ENCODE measurements at places on chromosomes 3 and 15.

- DNase-seq = no peak
Measured at GRCh38 chr3:64319391-64319790, 94.1 kb upstream of the PRICKLE2 start.

DNA sequence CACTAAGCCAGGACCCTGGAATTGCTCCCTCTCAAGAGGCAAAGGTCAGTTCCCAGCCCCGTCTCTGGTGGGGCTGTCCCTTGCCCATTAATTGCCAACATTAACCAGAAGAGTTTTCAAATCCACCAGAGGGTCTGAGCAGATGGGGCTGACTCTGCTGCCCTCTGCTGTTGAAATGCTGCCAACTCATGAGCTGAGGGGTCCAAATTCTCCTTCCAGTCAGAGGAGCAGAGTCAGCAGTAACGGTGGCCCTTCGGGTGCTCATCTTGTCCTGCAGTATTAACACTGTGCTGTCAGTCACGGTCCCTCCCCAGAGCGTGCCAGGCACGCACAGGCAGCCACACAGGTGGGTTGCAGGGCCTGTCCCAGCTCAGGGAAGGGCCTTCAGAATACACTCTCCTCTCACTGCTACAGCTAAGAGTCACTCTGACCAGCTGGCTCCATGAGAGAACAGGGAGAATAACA is 10.7 kb upstream of the SPTBN5 start:
- peak; percentile 74 for DNase-seq

GRCh38 chr3:180320631-180321030 is 281.3 kb upstream of the TTC14 start:
- no peak for DNase-seq

- no peak for DNase-seq
Measured at GRCh38 chr3:155102329-155102728, 22.2 kb downstream of the MME start.

GRCh38 chr3:120903221-120903620 is 4.8 kb upstream of the STXBP5L start:
- no peak for DNase-seq

DNA sequence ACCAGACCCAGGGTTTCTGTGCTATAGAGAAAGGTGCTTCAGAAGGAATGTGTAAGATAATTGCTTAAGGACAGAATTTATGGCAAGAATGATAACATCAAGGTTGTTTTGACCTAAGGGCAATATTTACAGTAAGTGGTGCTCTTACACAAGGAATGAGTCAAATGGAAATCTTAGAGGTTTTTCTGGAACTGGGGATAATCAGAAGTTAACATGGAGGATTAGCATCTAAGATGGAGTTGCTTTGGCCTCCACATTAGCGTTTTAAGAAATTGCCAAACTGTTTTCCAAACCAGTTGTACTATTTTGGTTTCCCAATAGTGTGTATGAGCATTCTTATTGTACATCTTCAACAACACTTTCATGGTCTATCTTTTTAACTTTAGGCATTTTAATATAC is 3.1 kb downstream of the WDR93 start:
- DNase-seq = no peak

GRCh38 chr15:40279437-40280141 is 3.3 kb downstream of the ANKRD63 start:
- DNase-seq = peak; percentile 75

GRCh38 chr3:110749006-110749405 is 322.6 kb upstream of the NECTIN3 start:
- DNase-seq = no peak

DNA sequence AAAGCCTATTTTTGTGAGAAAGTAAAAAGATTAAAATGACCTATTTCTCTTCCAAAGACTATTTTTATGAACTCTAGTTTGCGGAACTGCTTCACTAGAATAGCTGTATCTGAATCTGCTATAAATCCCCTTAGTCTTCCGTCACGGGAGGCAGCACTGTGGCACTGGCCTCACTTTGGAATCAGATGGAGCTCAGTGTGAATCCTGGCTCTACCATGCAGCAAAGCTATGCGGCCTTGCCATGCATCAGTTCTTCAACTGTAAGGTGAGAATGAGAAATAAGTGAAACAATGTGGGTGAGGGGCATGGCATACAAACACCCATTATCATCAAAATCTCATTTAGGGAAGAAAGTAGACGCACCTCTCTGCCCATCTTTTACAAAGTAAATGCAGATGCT is 27.5 kb upstream of the CSPG5 start:
- no peak for DNase-seq

DNA sequence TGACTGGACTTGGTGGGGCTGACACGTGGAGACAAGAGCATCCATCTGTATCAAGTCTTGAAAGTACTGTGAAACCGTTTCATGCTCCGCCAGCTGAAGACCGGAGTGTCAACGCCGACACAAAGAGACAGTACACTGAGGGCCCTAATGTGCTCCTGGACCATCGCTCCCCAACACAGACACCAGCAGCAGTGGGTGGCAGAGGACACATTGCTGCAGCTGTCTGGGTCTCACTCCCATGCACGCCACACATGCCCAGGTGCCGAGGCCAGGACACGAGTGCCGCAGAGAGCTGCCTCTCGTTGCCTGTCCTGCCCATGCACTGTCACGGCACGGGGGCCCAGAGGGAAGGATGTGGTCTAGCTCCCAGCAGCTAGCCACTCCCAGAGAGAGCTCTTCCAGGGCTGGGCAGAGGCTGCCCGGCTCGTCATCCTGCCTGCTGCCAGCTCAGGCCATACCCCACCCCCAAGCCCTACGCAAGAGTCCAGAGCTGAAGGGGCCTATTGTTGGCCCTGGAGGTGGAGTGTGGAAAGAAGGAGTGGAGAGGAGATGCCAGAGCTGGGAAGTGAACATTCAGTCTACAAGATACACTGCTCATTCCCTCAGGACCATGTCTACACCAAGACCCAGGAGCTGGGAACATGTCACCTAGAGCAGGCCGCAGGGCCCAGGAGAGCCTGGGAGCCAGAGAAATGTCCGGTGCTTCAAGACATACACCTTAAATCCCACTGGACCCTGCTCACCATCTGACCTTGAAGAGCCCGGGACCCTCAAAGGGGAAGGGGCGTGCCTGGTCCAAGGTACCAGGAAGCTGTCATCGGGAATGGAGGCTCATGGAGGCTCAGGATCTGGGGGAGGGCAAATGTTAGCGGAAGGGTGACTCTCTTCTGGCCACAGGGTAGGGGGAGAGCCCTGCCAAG is 7.7 kb downstream of the TNK2 start:
- DNase-seq = no peak

DNA sequence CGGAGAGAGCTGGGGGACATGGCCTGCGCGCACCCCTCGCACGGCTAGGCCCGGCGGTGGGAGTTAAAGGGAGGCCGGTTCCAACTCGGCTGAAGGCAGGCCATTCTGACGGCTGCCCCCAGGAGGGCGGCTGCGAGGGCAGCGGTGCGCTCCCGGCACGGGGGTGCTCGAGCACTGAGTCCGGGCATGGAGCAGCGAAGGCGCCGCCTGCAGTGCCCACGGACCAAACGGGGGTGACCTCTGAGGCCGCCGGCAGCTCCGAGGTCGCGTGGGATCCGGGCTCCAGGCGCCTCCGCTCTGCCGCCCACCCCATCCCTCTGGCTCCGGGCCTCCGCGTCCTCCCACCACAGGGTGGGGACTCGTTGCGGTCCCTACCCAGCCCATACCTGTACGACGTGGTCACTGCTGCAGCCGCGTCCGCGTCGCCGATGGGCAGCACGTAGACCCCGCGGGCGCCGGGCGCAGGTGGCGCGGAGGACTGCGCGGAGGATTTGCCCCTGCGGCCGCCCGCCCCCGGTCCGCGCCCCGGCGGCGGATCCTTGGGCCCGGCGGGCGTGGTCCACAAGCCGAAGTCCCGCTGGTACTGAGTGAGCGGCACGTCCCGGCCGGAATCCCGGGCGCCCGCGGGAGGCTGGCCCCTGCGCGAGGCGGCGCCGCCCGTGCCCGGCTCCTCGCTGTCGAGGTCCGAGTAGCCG is 469 bp downstream of the MAP6D1 start:
- peak; percentile 74 for DNase-seq

DNA sequence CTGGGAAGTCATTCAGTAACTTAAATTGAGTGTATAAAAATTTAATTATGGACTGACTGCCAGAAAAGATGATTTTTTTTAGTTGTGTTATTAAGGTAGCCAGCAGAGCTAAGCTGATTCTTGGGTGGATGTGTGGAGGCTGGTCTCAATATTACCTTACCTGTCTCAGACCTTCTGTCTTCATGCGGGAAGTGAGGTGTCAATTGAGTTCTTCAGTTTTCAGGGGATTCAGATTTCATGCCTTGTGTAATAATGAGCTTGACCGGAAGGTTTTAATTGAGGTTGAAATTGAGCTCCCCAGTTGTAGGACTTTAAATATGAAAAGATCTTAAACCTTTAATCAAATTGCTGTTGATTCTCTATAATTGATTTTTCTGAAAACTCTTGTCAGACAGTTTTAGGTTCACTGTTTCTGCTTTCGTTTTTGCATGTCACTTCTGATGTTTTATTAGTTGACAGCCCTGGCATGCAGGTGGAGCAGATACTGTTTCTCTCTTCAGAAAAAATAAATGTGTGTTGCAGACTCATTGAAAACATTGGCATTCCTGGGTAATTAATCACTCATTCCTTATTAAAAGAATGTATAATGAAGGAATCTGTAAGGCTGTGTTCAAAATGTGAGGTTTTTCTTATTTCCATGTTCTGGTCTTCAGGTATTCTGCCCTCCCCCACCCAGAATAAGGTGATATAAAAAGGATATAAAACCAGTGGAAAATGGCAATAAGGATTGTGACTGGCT is 54.5 kb downstream of the PSMD6 start:
- no peak for DNase-seq

DNA sequence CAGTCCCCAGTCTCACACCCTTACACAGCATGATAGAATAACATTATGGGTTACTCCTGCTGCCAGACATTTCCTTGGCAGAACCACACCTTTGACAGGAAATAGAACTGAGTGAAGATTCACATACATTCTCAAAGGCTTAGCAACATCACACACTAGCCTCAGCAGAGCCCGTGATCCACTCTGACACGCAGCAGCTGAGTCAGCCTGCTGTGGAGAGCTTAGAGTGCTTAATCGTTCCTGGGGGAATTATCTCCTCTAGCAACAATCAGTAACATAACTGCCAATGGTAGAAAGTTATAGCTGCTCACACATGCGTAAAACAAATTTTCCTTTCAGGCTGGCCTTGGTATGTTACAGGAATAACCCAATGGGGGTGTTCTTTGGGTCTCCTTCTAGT is 382.1 kb downstream of the GAP43 start:
- DNase-seq = no peak

GRCh38 chr3:127786353-127787070 is 35.8 kb downstream of the MGLL start:
- no peak for DNase-seq

GRCh38 chr3:64295594-64295993 is 70.3 kb upstream of the PRICKLE2 start:
- no peak for DNase-seq

GRCh38 chr3:182698078-182698477 is 95.2 kb upstream of the ATP11B start:
- DNase-seq = no peak

DNA sequence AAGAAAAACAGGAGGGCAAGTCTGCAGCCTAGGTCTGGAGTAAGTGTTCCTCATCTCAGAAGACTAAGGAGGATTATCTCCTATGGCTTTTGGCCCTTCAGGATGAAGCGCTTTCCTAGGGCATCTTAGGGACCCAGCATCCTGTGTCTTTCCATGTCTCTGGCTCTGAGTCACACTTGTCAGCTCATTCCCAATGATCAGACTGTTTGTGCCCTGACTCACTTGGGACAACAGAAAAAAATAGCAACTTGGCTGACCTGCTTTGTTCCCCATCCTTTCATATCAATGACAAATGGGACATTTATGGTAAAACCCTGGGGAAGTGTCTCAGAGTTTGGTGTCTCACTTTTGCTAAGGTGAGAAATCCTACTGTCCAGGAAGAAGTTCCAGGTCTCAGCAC is 76.2 kb upstream of the OXTR start:
- DNase-seq = no peak

DNA sequence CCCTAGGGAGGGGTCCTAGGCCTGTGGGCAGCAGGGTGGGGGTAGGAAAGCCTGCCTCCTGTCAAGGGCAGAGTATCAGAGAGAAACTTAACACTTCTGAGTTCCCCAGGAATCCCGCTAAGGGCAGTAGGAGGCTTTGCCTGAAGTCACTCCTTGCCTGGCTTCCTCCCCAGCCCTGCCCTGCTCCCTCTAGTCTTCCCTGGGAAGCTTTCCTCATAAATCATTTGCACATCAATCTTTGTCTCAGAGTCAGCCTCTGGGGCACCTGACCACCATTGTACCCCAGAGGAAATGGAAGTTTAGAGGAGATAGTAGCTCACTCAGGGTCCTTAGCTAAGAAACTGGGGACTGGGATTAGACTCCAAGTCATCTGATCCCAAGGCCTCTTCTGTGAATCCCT is 129.4 kb upstream of the TLE3 start:
- no peak for DNase-seq

GRCh38 chr15:87527416-87527815 is 729.1 kb downstream of the NTRK3 start:
- DNase-seq = no peak

DNA sequence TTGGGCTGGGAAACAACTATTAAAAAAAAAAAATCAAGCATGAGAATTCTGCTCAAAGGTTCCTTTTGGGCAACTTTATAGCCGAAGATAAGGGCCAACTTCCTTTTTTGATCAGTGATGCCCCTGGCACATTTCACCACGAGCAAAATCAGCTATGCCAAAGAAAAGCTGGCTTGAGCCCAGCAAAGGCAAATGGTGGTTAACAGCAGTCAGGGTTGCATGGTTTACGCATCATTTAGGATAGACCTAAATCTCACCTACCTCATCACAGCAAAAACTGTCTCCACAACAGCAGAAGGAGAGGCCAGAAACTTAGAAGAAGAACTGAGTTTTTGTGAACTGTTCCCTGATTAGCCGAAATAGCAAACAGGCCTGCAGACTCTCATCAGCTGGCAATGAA is 220.1 kb upstream of the CDIN1 start:
- no peak for DNase-seq

DNA sequence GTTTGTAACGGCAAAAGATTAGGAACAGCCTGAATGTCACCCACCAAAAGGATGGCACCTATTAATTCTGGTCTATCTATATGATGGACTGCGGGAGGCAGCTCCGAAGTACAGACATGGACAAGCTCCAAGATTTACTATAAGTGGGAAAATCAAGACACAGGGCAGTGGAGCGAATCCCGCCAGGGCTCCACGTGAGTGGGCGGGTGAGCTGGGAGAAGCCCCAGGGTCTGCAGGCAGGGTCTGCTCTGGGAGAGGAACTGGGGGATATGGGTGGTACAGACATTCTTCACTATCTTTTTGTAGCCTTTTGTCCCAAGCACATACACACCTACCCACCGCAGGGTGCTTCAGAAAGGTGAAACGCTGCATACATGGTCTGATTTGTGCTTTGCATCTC is 38.2 kb upstream of the SPTBN5 start:
- no peak for DNase-seq

- no peak for DNase-seq
Measured at GRCh38 chr3:126300001-126300760, 57.0 kb downstream of the KLF15 start.

- DNase-seq = no peak
Measured at GRCh38 chr3:13836658-13837587, 42.9 kb downstream of the WNT7A start.
